HS-27A (cell line): ENCODE measurements at places on chromosomes 2 and 18.

DNA sequence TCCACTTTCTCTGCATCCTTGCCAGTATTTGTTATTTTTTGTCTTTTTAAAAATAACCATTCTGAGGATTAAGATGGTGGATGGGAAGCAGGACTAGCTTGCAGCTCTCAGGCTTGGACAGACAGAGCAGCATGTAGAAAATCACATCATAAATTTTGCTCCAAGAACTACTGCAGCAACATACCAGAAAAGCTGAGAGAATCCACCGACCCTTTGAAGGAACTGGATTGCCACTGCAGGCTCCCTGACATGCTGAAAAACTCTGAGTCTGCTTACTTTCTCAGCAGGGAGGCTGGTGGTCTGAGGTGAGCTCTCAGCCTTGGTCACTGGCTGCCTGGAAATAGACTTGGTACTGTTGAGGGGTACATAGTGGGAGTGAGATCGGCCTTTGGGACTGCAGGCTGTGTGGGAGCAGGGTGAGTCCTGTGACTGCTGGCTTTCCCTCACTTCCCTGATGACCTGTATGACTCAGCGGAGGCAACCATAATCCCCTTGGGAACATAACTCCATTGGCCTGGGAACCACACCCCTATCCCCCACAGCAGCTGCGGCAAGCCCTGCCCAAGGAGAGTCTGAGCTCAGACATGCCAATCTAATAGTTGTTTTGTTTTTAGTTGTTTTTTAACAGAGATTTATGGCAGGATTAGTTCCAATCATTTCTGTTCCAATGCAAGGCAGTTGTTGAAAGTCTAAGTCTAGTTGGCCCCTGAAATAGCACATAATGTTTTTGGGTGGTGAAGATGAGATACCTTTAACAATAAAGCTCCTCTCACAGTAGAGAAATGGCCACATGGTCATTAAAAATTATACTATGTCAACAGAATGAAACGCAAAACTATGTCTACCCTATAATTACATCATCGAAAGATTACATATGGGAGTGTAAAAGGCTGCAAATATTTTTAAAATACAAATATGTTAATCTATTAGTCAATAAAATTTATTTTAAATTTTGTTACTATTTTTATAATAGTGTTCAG is 414.2 kb upstream of the CHAC2 start:
- peak; percentile 87 for DNase-seq

DNA sequence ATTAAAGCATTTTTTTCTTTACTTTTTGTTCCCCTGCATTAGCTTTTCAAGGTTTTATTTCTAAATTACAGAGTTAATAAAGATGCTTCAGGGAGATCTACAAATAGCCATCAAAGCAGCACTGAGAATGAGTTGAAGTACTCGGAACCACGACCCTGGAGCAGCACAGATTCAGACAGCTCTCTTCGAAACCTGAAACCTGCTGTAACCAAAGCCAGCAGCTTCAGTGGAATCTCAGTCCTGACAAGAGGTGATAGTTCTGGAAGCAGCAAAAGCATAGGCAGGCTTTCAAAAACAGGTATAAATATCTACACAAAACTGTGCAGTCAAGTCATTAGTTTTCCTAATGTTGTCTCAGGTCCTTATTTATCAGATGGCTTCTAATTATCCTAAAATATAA is 102.8 kb upstream of the UBXN4 start:
- DNase-seq = no peak

DNA sequence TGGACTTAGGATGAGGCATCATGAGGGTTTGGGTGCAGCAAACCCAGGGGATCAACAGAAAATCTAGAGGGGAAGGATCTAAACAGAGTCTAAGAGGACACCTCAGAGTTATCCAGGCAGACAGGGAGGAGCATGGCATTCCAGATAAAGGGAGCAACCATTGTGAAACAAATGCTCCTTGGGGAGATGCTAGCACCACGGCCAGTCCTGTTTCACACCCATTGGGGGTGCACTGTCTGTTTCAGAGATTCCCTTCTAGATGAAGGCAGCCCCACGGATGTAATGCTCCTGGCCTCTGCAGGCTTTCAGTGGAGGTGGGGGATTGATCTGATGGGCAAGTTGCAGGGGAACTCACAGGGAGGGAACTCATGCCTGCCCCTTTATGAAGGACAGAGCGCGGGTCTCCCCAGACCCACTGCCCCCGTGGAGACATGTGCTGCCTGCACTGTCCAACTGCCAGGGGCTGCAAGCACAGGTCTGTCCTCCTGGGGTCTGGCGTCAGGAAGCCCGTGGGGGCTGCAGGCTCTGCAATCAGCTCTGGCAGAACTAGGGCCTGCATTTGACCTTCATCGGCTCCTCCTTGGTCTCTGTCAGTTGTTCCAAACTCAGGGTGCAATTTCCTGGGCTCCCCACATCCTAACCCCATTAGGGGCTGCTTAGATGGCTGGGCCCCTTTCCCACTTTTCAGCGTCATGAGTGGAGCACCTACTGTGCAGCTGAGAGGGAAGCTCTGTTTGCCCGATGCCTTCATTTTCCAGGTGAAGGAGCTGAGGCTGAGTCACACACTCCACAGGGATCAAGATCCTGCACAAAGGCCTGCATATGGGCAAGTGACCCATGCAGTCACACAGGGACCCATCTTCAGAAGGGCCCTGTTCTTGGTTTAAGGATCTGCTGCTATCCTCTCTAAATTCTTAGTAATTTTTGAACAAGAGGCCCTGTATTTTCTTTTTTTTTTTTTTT is 163.4 kb downstream of the ARL4C start:
- DNase-seq = no peak

DNA sequence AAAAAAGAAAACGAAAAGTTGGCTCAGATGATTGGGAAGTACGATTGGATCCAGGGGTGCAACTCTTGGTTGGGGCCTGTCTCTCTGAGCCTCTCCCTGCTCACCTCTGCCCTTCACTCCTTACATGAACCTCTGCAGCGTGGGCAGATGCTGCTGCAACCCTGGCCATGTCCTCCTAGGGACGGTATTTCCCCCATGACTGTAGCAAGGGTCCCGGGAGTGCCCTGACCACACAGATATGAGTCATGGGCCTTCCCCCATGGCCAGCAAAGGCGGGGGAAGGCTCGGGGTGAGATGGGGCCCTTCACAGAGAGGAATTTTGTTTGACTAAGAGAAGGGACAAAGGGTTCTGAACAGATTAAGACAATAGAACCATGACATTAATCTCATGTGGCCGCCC is 129.0 kb downstream of the NCK2 start:
- DNase-seq = peak; percentile 33

DNA sequence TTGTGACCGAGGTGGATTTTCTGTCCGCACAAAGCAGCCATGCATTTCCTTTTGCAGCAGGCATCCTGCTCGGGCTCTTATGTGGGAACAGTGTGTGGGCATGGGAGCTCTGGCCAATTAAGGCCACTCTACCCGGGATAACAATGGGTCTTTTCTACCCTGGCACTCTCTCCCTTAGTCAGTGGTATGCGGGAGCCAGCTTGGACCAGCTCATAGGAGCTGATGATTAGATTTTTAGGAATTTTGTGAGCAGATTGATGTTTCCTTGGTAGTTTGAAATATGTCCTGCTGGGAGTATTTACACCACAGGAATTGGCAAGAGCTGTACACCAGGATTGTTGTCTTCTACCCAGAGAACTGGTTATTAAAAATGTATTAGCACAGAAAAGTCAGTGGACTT is 89.3 kb downstream of the SPP2 start:
- no peak for DNase-seq

DNA sequence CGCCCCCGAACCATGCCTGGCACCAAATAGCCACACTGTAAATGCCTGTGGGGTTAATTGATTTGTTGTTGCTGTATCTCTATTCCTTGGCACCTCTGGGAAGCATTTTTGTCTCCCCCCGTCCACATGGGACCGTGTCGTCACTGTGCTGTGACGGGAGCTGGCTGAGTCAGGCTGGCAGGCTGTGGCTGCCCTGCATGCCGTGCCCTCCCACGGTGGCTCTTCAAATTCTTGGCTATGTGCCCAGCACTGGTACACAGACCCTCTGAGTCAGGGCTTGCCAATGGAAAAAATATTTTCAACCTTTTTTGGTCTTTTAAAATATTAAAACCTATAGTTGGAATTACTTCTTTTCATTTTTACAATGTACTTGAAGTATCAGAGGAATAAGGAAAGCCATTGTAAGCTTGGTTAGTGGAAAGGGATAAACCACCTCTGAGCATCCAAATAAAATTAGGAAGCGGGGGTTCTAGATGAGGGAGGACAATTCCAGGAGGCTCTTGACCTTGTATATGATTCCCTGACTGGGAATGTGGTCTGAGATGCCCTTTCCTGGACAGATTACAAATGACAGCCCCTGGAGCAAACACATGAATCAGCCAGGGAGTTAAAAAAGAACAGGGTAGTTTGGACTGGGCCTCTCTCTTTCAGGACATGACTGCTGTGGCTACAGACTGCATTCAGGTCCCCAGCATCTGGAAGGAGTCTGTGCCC is 59.4 kb downstream of the DGKD start:
- DNase-seq = peak; percentile 66

DNA sequence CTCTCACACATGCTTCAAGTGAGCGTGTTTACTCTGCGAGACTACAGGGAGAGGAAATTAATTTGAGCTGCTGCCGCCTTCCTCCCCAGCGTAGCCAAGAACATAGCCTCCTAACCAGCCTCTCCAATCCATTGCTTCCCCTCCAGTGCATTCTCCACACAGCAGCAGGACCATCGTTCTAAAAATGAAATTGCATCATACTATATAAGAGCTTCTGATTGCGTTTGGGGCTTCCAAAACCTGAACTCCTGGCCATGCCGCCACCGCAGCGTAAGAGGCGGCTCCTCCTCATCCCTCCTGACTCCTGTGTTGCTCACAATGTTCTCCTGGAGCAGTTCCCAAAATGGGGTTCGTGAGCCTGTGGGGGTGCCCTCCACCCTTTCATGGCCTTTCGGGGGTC is 142.1 kb downstream of the MYT1L start:
- no peak for DNase-seq

DNA sequence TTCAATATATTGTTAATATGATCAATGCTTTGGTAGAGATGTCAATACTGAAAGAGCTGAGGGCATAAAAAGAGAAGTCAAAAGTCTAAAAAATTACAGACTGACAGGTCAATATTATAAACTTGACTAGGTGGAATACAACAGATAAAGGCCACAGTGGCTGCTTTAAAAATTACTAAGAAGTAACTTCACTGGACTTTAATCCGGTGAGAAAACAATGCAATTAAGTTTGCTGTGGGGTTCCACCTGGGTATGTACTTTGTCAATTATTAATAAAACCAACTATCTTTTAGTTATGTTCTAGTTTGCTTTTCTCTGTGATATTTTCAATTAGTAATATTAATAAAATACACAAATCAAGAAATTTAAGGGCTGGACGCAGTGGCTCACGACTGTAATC is 44.7 kb downstream of the RAPH1 start:
- DNase-seq = no peak

- DNase-seq = no peak
These were observed 116.4 kb downstream of the NDUFA10 start for GRCh38 chr2:239908744-239909143.

DNA sequence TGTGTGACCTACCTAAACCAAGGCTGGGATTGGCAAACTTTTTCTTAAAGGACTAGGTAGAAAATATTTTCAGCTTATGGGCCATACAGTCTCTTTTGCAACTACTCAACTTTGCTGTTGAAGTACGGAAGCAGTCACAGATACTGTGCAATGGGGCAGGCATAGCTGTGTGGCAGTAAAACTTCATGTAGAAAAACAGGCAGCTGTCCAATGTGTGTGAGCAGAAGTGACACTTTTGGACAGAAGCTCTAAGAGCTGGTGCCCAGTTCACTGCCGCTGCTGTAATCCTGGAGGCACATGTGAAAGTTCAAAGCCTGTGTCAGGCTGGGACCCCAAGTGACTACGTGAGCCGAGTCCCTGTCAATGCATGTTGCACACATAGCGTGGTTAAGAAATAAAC is 46.7 kb downstream of the MAPK4 start:
- no peak for DNase-seq

- DNase-seq = no peak
These were observed 410.6 kb upstream of the FIGN start for GRCh38 chr2:164146441-164146840.

DNA sequence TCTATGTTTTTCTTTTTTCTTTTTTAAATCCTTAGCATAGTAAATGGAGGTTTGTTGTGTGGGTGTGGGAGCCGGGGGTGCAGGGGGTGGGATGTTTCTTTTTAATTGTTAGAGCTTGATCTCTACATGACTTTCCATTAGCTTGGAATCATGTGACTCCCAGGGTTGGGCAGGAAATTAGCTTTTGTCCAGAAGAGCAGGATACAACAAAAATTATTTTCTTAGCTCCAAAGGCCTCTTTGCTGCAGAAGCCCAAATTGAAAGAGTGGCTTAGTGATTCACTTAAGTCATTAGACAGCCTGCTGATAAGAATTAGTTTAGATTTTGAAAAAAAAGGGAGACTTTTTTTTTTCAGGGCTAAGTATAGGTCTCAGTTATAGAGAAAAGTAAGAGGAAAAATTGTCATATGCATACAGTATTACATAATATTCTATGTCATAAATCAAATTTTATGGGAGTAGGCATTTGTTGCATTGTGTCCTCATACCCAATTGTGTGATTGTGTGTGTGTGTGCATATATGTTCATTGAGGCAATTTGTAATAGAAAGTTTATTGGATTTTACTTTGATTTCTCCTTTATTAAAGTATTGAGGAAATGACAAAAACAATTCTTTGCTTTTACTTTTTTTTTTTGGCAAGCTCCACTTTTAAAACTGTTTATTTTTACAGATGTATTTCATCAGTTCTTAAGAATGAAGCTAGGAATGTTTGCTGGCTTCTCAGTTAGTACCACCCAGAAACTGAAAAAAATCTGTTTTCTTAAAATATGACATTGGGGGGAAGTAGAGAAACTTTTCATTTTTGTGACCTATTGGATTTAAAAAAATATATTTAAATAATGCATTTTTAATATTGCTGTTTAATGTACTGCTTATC is 47.4 kb downstream of the TSPYL6 start:
- DNase-seq = no peak

- DNase-seq = no peak
These were observed 499.8 kb downstream of the SUCLG1 start for GRCh38 chr2:83959266-83959665.

DNA sequence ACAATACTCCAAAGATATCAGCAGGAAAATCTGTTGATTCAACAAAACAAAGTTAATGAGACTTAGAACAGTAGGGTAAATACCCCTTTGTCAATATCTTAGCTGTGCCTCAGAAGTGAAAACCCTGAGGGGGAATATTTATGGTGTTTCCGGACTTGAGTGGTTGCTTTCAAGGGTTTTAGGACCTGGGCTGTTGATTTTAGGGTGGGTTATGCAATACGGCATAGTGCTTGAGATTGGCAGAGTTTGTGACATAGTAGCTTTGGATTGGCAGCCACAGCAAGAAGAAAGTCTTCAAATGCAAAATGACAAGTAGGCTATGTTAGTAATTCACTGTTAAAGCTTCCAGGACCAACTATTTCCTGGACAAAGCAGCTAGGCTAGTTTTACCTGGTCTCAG is 826.3 kb upstream of the CDH2 start:
- no peak for DNase-seq

- no peak for DNase-seq
These were observed 1.4 kb upstream of the CYP1B1 start for GRCh38 chr2:38077431-38077769.

GRCh38 chr2:127219171-127220070 is 678 bp downstream of the CYP27C1 start:
- no peak for DNase-seq
